NAMALWA (cell line): ENCODE measurements at places on chromosomes 2 and 18.

- peak; percentile 17 for DNase-seq
Measured at GRCh38 chr2:191369034-191369433, 123.8 kb downstream of the MYO1B start.

DNA sequence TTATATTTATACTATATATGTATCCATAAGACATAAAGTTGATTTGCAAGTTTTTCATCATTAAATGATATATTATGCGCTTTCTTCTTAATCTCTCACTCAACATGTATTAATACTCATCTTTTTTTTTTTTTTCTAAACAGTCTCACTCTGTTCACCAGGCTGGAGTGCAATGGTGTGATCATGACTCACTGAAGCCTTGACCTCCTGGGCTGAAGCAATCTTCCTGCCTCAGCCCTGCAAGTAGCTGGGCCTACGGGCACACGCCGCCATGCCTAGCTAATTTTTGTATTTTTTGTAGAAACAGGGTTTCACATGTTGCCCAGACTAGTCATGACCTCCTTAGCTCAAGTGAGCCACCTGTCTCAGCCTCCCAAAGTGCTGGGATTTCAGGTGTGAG lies 51.4 kb upstream of the MAP4K3 start:
- no peak for DNase-seq

DNA sequence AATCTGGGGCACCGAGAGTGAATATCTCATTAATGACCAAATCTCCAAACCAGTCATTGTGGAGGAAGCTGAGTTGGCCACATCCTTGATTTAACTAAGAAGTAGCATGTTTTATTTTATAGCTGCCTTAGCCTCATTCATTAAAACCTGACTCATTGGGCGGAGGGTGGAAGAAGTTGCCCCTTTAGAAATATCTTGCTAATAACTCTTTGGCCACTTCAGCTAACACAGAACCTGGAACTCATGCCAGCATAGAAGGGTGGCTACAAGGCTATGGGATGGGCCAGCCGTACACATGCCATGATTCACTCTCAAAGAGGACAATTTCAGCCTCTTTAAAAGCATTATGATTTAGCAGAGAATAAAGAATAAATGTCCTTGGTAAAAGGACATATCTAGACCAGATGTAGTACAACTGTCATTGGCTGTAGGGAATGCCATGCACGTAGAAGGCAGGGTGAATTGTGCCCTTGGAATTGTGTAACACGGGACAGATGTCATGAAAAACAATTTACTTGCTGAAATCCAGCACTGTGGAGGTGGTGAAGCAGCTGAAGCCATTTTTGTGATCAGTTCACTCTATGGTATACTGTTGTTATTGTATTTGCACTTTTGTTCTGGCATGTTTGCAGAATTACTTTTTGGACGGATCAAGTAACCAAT lies 330.0 kb downstream of the PLCL1 start:
- DNase-seq, result no peak

- DNase-seq, result peak; percentile 39
Measured at GRCh38 chr18:51193621-51194287, 3.7 kb downstream of the MEX3C start.

DNA sequence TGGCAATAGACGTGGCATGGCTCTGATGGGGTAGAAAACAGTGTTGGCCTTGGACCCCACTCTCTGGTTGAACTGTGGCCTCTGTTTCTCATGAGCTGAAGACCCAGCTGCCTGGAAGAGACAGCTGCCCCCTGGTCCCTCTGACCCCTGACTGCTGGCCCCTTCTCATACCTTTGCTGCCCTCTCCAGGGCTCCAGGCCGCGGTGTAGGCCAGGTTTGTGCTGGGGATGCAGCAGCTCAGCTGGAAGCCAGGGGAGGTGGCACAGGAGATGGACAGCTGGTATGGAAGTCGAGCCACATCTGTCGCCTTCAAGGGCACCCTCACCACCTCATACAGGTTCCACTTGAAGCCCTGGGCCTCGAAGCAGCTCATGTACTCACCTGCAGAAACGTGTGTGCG lies 31.7 kb upstream of the SELENOI start:
- DNase-seq, result no peak
